ENCODE measurements at places on chromosomes 3 and 15.
A peak's percentile ranks its signal among the peaks of the same experiment; 100 is the strongest.

DNA sequence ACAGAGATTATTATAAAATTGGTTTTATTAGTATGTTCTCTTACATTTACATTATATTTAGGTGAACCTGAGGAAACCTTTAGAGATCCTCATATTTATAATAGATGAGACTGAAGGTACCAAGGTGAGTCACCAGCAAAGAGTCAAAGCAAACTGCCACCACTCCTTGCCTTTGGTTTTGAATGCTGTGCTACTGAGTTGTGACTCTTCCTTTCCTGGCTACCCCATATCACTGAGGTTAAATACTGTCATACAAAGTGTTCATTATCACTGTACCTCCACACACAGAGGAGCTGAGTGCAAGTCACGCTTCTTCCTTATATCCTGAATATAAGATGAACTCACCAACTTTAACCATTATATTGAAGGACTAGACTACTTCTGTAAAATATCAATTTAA, 168.2 kb downstream of the CBLB start:
- DNase-seq: no peak

DNA sequence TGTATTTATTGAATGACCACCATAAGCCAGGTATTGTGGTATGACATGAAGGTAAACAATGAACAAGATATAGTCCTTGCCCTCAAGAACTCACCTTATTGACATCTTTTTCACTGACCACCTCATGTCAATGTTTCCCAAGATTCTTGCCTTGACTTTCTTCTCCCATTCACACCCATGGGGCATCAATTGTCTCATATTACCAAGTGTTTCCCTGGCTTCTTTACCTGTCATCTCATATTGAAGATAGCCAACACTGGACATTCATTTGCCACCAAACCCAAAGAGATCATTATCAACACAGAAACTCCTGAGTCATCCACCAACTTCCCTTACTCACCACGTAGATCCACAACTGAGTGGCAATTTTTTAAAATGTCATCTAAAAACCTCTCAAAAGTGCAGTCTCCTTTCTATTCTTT, 2.2 kb downstream of the EFHB start:
- DNase-seq: peak; percentile 83

- no peak for DNase-seq
Observed at GRCh38 chr3:52306978-52307377, 9.1 kb upstream of the DNAH1 start.

- peak; percentile 46 for DNase-seq
Observed at GRCh38 chr3:71511037-71511436, 72.5 kb downstream of the FOXP1 start.

DNA sequence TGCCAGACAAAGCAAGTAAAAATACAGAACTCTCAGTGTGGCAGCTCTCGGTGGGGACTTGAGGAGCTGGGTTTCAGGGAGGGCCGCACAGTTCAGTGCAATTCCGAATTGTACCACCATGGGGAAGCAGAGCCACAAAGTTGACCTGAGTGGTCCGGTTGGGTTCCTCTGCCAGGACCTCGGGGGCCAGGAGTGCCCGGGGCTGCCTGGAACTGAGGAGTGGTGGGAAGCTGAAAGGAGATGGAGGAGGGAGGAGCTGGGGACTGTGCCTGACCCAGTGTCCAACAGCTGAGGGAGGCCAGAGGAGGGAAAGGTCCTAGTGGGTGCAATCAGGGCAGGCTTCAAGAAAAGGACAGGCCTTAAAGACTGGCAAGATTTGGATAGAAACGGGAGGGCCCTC, 32.2 kb upstream of the TRH start:
- DNase-seq: peak; percentile 60

- no peak for DNase-seq
Observed at GRCh38 chr15:58190419-58190818, 52.2 kb downstream of the AQP9 start.

DNA sequence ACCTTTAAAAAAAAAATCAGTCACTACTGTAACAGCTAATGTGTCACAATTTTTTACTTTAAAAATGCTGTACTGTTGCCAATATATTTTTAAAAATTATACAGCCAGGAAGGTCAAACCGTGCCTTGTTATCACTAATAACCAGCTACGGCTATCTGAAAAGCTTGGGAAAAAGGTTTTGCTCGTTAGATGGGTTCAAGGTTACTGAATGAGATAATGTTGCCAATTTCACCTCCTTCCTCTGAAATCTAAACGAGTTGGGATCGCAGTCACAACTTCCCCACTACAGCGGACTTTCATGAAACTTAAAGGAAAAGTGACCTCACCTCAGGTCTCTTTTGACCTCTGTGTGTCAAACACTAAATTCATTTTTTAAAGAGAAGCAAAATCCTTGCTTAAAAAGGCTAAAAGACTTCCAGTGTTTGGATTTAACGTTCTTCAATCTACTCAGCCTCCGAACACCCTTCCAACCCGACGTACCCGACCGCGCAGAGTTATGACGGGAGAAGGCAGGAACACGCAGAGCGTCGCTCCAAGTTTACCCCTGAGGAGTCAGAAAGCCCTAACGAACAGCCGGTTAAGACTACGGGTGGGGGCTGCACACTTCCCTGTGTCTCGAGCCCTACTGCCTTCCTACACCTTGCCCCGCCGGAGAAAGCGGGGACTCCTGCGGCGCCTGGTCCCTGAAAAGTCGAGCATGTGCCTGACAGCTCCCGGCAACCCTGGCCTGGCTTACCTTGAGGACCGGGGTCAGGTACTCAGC, 860 bp downstream of the ATG3 start:
- peak; percentile 63 for DNase-seq

DNA sequence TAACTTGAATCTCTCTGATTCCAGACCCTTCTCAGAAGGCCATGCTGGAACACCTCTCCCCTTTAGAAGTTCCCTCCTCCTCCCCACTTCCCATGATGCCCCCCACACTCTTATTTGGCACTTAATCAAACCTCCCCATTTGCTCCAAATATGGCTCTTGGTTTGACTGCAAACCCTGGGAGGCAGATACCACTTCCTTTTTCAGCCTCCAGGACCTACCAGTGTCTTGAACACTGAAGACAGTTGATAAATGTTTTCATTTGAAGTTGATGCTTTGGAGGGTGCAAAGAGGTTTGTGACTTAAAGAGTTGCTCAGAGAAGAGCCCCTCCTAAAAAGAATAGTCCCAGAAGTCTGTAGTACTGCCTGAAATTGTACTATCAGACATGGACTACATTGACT, 61.5 kb downstream of the SEMA5B start:
- no peak for DNase-seq

GRCh38 chr3:106619-107018, 89.9 kb upstream of the CHL1 start:
- DNase-seq: no peak

DNA sequence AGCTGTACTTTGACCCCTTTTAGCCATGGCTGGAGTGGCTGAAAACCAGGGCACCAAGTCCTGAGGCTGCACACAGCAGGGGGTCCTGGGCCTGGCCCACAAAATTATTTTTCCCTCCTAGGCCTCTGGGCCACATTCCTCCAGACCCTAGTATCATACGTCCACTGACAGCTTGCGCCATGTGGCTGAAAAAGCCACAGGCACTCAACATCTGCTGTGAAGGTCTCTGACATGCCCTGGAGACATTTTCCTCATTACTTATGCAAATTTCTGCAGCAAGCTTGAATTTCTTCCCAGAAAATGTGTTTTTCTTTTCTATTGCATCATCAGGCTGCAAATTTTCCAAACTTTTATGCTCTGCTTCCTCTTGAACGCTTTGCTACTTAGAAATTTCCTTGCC, 239.0 kb downstream of the SQOR start:
- no peak for DNase-seq

DNA sequence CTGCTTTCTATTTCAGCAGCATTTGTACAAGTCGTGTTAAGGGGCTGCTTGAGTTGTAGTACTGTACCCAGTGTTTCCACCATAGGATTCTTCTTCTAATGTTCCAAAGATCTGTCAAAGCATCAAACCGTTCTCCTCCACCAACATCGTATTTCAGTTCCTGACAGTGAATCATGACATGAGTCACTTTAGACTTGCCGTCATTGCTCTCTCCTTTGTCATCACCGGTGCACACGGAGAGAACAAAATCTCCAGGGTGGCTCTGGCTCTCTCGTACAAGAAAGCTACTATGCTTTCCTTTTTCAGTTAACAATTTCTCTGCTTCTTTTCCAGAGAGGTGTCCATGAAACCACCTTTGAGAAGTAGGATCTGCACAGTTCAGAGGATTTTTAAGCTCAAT, 270.9 kb upstream of the CCDC54 start:
- no peak for DNase-seq

GRCh38 chr3:129577366-129577765, 29.1 kb downstream of the PLXND1 start:
- DNase-seq: no peak

DNA sequence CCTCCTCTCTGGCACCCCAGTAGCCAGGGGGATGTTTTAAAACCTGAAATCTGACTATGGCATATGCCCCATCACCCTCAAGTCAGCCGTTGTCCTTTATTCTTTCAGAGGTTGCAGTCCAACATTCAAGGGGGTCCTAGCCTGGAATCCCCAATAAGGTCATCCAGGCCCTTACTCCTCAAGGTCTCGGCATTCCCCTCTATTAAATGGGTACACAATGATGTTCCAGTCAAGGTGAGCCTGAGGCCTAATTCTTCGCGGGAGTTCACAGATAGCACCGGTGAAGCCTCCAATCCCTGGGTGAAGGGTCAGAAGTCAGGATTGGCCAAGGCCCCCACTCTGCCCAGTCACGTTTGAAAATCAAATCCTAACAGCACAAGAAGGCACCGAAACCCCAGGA, 8.1 kb upstream of the SEMA3F start:
- DNase-seq: no peak

DNA sequence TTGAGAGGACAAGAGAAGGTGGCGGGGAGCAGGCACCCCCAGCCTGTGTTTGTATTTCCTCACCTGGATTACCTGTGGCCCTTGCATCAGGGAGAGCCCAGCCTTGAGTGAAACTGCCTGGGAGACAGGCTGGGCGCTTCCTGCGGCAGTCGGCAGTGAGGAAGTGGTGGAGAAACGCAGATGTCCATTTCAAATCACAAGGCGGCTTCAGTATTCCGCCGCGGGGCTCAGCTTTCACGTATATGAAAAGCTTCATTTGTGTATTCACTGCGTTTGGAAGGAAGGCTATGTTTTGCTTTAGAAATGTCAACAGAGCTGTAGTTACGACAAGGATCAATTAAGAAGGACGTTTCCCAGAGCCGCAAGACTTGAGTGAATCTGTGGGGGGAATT, 167.4 kb upstream of the CTDSPL start:
- DNase-seq: no peak

- no peak for DNase-seq
Observed at GRCh38 chr15:59918994-59919951, 84.8 kb upstream of the FOXB1 start.

GRCh38 chr3:165440380-165440779, 244.2 kb upstream of the SLITRK3 start:
- no peak for DNase-seq

- DNase-seq: peak; percentile 62
Observed at GRCh38 chr3:28376424-28376823, 27.8 kb upstream of the AZI2 start.

GRCh38 chr3:8768364-8769087, 887 bp downstream of the OXTR start:
- no peak for DNase-seq

DNA sequence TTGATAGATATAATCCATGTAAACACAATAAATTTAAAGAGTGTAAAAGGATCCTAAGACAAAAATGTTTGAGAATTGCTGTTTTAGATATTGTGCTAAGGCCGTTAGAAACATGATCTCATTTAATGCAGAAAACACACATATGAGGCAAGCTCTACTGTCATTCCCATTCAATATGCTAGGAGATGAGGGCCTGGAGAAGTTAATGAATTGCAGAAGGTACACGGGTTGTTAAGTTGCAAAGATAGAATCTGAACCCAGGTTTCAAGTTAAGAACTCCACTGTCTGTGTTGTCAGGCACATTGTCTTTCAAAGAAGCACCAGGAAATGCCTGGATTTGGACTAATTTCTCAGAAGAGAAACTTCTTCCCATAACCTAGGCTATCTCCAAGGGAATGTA, 65.1 kb upstream of the SAMMSON start:
- no peak for DNase-seq

DNA sequence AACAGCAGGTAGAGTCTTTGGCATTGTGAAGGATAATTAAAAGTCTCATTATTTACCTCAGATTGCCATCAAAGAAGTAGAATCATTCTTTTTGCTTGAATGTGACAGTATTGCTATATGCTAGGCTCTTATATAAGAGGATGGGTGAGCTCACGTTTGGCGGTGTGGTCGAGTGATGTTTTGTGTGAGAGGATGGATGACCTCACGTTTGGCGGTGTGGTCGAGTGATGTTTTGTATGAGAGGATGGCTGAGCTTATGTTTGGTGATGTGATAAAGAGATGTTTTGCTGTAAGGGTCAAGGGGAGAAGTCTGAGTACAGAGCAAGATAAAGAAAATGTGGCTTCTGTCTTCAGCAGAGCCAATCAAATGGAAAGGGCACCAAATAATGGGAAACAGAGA, 299.6 kb upstream of the NR2E3 start:
- no peak for DNase-seq

DNA sequence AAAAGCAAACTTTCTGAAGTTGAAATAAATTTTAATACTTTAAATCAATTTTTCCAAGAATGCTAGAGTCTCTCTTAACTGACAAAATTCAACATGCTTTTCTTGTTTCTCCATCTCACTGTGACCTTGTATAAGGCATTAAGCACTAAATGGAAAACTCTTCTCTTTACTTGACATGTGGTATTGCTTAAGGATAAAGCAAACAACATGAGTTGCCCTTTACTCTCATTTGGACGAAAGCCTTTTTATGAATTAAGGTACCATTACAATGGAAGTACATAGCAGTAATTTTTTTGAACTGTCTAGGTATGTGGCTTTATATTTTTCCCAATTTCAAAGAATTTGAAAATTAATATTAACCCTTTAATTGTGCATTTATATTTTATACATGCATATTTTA, 1.4 kb downstream of the STRIT1 start:
- no peak for DNase-seq

DNA sequence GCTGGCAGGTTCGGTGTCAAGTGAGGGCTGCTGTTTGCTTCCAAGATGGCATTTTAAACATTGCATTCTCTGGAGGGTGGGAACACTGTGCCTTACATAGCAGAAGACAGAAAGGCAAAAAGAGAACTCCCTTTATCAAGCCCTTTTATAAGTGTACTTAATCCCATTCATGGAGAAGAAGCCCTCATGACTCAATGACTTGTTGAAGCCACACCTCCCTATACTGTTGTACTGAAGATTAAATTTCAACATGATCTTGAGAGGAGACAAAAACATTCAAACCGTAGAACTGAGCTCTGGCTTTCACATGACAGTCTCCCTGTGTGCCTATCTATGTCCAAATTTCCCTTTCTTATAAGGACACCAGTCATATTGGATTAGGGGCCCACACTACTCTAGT, 443.4 kb upstream of the CDIN1 start:
- no peak for DNase-seq

DNA sequence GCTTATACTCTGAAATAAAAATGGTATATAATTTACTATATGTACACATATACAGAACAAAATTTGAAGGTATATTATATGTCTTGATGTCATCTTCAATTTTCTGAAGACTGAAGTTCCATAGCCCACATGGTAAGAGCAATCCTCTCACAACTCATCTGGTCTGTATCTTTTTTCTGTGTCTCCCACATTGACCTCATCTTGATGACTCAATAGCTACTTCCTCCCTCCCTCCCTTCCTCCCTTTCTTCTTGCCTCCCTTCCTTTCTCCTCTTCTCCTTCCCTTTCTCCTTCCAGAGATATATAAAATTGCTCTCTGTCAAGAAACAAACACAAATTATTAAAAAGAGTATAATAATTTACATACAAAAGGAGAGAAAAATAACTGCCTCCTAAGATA, 268.5 kb downstream of the SQOR start:
- DNase-seq: no peak

All from CD14-positive monocyte (primary cell).